ENCODE measurements at places on chromosomes 5 and 9. TPM values are rescaled to one million over a fixed set of nuclear protein-coding genes. Genes with fewer than 3 reads are reported as not detected.

The MELK gene
- total RNA-seq = 79.5 TPM

The IFNB1 gene
- not detected for total RNA-seq

The DBH gene
- total RNA-seq = not detected

The FABP6 gene
- total RNA-seq = 0.97 TPM

The PRLR gene
- not detected for total RNA-seq

The FOXE1 gene
- total RNA-seq = 4.0 TPM
